ENCODE measurements at places on chromosomes 1 and 21.

GRCh38 chr1:28966617-28967016 lies 52.2 kb downstream of the EPB41 start:
- peak; percentile 32 for DNase-seq

- no peak for DNase-seq
Observed at GRCh38 chr1:206969090-206969489, 1.2 kb downstream of the FCAMR start.

DNA sequence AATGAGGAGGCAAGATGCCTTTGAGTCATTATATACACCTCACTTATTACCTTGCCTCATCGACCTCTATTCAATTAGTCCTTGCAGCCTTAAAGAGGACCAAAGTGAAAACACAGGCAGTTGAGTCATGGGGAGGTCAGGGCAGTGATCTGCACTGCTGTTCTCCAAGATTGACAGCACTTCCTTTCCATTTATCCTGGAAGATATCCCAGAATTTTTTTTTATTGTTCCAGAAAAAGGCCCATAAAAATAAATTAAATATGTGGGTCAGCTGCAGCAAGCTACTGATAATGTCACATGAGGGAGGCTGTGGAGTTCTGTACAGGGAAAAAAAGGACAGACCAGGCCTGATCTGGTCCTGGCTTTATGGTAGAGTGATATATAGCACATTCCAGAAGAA lies 33.2 kb upstream of the CDC42BPA start:
- no peak for DNase-seq

- DNase-seq: no peak
Observed at GRCh38 chr1:225493591-225494246, 65.9 kb upstream of the LBR start.

DNA sequence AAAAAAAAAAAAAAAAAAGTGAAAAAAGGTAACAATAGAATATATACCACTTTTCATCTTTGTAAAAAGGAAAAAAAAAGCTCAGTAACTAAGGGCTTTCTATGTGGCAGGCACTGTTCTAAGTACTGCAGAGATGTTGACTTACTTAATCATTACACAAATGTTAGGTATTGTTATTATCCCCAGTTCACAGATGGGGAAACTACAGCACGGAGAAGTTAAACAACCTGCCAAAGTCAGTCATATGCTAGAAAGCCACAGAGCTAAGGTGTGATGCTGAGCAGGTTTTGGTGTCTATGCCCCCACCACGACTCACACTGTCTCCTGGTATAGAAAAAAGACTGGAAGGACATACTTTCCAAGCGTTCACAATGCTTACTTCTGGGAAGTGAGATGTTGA lies 6.6 kb upstream of the PNRC2 start:
- peak; percentile 32 for DNase-seq

DNA sequence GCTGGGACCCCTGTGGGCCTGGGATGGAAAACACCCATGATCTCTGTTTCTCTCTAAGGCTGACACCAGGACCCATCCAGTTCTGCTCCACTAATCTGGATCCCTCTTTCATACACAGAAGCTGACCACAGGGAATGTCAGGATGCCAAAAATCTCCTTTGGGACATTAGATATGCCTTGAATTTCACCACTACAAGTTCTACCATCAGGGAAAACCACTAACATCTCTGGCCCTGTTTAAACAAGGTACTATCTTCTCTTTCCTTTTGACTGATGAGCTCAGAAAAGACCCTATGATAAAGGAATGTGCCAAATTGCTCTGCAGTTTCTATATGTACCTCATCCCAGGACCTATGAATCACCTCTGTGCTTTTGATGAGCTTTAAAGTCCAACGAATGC lies 10.2 kb upstream of the PLXNA2 start:
- DNase-seq: no peak

- DNase-seq: no peak
Observed at GRCh38 chr1:27447399-27447798, 42.6 kb downstream of the WASF2 start.

DNA sequence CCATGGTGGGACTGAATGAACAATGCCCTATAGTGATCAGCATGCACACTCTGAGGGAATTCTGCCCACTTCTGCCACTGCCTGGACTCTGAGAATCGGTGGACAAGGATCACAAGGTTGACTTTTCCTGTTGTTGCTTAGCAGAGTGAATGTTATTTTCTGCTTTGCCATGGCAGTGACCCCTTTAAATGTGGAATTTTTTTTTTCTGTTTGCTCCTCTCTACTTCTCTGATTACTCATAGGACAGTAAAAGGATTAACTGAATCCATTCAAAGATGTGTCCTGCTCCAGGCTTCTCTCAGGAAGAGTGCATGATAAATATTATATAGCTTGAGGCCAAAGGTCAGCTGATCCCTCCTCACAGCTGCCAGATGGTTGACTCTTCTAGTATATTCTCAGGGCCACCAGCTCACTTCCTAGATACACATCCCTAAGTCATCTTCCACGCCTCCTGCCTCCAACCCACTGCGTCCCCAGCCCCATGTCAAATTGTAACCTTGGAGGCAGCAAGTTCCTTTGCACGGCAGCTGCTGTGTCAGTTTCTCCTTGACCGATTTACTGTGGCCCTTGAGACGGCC lies 74.0 kb upstream of the RALGPS2 start:
- peak; percentile 51 for DNase-seq

GRCh38 chr1:226017070-226017469 lies 17.9 kb upstream of the SDE2 start:
- DNase-seq: no peak

DNA sequence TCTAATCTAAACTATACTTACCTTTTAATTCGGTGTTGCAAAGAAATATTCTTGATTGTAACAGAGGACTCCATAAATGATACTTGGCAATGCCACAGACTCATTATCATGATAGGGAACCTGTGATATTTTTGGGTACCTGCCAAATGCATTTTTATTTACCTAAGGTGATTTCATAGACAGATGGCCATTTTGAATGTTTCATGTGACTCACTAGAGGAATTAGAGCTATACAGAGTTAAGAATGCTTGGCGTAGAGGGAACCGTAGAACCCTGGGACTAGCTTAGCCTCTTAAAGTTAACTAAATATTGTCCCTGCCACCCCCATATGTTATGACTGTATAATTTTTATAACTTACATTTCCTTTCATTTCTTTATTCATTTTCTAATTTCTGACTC lies 136.1 kb downstream of the DISP1 start:
- DNase-seq: no peak

DNA sequence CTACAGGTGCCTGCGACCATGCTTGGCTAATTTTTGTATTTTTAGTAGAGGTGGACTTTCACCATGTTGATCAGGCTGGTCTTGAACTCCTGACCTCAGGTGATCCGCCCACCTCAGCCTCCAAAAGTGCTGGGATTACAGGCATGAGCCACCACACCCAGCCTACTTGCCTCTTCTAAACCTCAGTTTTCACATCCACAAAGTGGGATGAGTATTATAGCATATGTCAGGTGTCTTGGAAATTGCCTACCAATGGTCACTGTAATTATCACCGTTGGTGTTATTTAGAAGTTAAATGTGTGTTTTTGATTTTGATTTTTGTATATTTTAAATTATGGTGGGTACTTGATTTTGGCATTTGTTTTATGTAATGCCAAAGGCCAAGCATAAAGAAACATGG lies 36.7 kb downstream of the SLC44A3 start:
- no peak for DNase-seq

GRCh38 chr21:36626791-36627190 lies 72.1 kb upstream of the SIM2 start:
- no peak for DNase-seq

GRCh38 chr1:77794550-77794949 lies 15.1 kb downstream of the MIGA1 start:
- no peak for DNase-seq

- no peak for DNase-seq
Observed at GRCh38 chr21:33752260-33752659, 110.0 kb downstream of the ITSN1 start.

- DNase-seq: no peak
Observed at GRCh38 chr1:223665592-223666312, at the start of gene CAPN8. TSS of gene CAPN8 (minus strand) at chr1:223665701. CDS start at chr1:223665646, 55 bp downstream.

- DNase-seq: peak; percentile 55
Observed at GRCh38 chr1:21200767-21201166, 24.1 kb upstream of the EIF4G3 start.

DNA sequence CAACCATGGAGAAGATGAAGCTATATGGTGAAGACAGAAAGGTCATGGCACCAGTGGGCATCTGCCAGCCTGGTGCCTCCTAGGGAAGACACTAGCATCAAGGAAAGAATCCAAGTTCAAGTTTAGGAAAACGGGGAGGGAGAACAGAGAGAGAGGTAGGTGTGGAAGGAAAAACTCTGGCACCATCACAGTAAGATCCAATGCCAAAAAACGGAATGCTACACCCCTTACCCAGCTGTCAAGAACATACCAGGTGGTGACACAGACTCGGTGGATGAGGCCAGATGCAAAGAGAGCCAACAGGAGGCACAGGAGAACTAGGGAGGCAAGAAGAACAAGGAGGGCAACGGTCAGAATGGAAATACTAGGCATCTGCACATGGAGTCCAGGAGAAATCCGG lies 3.6 kb downstream of the KRTCAP2 start:
- no peak for DNase-seq

GRCh38 chr1:77683160-77684148 lies 996 bp upstream of the ZZZ3 start:
- DNase-seq: peak; percentile 93

DNA sequence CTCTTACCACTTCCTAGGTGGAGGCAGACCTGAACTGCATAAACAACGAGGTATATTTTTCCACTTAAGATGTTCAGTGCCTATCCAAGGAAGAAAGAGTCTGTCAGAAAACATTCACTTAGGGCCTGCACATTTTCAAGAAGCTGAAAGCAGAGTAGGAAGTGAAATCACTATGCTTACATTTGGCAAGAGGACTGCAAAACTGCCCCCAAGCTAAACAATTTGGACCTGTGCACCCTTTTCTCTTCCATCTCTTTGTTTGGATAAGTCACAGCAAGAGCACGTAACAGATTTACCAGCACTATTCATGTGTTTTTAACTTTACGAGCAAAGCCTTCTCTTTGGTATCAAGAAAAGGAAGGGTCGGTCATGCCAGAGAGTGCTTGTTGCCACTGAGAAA lies 13.2 kb upstream of the BEND5 start:
- no peak for DNase-seq

- peak; percentile 16 for DNase-seq
Observed at GRCh38 chr1:44318097-44319088, 36.7 kb downstream of the ERI3 start.

DNA sequence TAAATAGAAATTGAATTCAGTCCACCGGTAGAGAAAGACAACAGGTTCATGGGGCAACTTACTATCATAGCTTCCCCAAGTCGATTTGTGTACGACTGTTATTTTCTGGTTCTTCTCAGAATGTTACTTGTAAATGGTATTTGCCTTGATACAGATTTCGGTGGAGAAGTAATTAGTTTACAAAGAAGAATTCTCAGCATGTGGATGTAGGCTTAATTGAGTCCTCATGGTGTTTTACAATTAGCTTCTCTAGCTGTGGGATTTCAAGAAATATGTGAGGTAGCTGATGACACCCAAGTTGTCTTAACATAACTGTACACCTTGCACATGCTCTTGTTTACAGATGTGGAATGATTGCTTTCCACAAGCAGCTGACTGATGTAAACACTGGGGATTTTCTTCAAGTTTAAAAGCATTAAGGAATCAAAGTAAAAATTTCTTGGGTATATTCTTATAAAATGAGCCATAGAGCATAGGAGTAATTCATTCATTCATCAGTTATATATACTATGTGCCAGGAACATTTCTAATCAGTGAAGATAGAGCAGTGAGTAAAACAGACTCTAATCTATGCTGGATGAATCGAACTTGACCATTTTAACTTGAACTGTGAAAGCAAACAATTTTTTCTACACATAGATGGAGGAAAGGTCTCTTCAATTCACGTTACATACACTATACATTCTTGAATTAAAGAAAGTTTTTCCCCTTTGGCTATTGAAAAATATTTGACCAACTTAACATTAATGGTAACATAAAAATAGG lies 1.4 kb downstream of the MACO1 start:
- no peak for DNase-seq

DNA sequence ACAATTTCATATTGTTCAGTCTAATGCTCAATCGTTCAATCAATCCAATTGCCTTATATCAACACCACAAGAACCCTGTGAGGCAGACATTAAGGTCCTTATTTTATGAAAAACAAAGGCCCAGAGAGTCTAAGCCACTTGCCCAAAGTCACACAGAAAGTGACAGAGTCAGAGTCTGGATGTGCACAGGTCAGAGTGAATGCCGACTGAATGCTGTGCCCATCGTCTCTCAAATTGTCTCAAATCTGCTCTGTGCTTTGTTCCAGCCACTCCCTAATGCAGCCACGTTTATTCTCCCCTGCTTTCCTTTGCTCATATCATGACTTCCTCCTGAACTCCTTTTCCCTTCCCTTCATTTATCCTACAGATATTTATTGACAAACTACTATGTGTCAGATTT lies 558.3 kb downstream of the MATN1 start:
- no peak for DNase-seq

- DNase-seq: no peak
Observed at GRCh38 chr1:62391369-62391971, 45.4 kb upstream of the USP1 start.

DNA sequence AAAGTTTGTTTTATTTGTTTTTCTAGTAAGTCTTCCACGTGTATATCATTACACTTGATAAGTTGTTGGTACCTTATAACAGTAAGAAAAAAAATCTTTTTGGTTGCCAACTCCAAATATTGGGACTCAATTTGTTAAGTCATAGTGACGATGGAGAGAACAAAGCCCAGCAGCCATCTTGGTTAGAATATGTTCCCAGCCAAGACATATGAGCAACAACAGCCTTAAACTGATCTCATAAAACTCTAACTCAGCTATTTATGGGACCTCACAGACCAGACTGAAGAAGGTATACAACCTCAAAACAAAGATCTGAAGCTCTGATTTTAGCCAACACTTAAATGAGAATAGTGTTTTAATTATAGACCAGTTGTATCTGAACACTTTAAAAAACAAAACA lies 281.3 kb downstream of the VAV3 start:
- no peak for DNase-seq

DNA sequence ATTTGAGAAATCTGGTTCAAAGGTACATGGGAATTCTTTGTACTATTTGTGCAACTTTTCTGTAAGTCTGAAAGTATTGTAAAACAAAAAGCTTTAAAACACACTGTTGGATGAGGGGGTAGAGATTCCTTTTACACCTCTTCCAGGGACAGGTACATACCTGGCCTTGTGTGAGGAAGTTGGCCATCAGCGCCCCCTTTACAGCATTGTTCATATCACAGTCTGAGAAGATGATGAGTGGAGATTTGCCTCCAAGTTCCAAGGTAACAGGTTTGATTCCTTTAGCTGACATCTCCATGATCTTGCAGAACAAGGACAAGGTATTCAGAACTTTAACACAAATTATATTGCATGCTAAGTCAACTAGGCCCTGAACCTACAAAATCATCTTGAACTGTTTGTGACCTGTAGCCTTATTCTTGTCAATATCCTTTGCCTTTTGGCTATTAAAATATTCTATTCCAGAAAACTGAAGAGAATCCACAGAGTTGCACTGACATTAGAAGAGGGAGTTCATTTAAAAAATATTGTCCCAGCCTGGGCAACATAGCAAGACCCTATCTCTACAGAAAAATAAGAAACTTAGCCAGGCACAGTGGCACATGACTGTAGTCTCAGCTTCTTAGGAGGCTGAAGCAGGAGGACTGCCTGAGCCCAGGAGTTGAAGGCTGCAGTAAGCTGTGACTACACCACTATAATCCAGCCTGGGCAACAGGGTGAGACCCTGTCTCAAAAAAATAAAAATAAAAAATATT lies 18.9 kb downstream of the ALDH9A1 start:
- DNase-seq: no peak

GRCh38 chr1:216261631-216262030 lies 161.6 kb downstream of the USH2A start:
- no peak for DNase-seq
